ENCODE measurements at places on chromosomes 6 and 20. TPM values are rescaled to one million over a fixed set of nuclear protein-coding genes. Genes with fewer than 3 reads are reported as not detected.

PTK6 gene
- total RNA-seq = 0.10 TPM

DLK2 gene
- total RNA-seq = not detected

KIAA0408 gene
- total RNA-seq = 2.7 TPM

LST1 gene
- 23.8 TPM for total RNA-seq

TAGAP gene
- total RNA-seq = 5.7 TPM

SIRPD gene
- 0.42 TPM for total RNA-seq

TREML2 gene
- 1.0 TPM for total RNA-seq

SLA2 gene
- total RNA-seq = 0.64 TPM

RNF182 gene
- 1.7 TPM for total RNA-seq

CLPSL1 gene
- not detected for total RNA-seq

JPH2 gene
- total RNA-seq = 5.6 TPM

- no peak for DNase-seq
Observed at GRCh38 chr6:147765541-147765940, 257.1 kb downstream of the SAMD5 start.

GRCh38 chr6:21144928-21145327, 448.6 kb upstream of the SOX4 start:
- no peak for DNase-seq

- no peak for DNase-seq
Observed at GRCh38 chr6:137834508-137834907, 32.6 kb upstream of the TNFAIP3 start.

GRCh38 chr6:163285691-163286090, 128.8 kb upstream of the QKI start:
- no peak for DNase-seq

DNA sequence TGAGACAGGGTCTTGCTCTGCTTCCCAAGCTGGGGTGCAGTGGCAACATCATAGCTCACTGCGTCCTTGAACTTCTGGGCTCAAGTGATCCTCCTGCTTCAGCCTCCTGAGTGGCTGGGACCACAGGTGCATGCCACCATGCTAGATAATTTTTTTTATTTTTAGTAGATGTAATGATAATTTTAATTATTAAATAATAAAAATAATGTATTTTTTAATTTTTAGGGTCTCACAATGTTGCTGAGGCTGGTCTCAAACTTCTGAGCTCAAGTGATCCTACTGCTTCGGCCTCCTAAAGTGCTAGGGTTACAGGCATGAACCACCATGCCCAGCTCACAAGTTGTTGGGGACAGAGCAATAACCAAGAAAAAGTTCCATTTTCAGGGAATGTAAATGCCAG, 138.0 kb upstream of the RALGAPA2 start:
- no peak for DNase-seq

DNA sequence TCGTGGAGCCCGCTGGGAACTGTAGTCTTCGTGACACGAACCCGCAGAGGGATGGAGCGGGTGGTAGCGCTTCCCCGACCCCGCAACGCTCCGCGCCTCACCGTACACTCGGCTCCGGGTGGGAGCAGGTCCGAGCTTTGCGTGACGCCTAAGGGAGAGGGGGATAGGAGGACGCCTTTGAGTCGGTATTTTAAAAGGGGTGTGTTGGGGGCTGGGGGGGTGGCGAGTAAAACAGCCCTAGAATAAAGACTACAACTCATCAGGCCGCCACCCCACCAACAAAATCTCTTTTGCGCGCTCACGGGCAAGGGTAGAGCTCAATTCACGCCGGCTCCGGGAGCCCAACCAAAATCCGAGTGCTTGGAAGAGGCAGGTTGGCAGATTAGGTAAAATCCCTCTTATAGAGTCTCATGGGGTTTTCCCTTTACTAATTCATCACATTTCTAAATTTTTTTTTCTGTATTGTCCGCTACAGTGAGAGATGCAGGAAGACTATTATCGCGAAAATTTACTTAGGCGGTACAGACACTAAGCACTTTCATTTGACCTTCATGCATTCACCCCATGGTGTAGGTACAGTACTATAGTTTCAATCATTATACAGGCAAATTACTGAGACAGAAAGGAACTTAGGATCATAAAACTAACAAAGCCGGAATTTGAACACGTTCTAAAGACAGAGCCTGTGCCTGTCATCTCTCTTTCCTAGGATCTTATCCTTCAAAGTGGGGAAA, 706 bp upstream of the SNX14 start:
- DNase-seq = no peak

DNA sequence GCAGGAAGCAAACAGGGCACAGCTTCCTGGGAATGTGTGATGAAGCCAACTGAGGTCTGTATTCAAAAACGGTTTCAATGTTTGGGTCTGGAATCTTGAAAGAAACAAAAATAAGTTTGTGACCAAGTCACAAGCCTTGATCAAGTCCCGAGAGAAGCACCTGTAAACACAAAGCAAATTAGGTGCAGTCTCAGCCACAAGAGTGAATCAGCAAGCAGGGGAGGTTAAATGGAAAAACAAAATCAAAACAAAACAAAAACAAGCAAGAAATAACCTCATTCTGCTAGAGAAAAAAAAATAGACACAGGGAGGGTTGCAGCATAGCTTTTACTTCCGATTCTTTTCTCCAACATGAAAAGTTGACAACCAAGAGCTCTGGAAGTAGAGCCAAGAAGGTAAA, 201.7 kb downstream of the CLIC5 start:
- DNase-seq = no peak

DNA sequence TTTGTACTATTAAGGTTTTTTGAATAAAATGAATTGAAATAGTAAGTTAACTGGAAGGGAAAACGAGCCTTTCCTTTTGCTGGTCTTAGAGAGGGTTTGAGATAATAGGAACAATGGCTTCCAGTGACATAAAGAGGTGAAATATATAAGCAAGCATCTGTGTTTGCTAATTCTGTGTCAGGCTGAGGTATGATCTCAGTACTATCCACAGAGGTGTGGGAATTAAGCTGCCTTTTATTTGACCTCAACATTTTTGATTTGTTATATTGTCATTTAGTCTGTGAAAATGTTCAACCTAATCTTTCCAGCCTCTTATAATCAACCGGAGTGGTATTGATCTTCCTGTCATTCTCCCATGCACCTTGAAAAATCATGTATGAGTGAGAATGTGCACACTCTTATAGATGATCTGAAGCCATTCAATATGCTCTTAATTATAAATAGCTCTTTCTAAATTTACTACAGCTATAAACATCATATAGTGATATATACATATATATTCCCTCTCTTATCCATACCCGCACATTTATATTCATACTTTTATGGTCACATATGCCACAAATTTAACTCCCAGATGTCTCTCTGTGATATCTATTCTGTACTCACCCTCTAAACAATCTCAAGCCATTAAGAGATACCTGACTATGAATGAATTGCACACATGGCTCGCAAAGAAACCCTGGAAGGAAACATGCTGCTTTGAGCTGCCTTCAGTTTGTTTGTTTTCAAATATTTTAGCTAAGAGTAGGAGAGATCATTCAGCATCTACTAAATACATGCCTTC, 754.7 kb upstream of the NRSN1 start:
- no peak for DNase-seq

- no peak for DNase-seq
Observed at GRCh38 chr20:62738025-62738881, 29.6 kb downstream of the NTSR1 start.

DNA sequence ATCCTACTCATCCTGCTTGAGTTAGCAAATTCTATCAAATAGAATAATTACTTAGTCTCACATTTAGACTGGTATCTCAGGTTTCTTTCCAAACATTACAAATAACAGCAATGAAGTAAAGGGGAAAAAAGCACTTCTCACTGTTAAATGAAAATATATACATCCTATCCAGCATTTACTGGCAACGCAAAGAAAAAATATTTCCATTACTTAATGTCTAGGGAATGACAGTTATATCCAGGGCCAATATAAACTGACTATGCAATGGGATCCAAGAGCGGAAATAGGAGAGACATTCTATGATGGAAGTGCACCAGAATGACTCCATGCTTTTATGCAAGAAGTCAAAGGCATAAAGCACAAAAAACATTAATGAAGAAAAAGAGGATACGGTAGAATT, 60.3 kb downstream of the ME1 start:
- DNase-seq = no peak

- no peak for DNase-seq
Observed at GRCh38 chr6:63677282-63677681, 41.7 kb downstream of the PHF3 start.

DNA sequence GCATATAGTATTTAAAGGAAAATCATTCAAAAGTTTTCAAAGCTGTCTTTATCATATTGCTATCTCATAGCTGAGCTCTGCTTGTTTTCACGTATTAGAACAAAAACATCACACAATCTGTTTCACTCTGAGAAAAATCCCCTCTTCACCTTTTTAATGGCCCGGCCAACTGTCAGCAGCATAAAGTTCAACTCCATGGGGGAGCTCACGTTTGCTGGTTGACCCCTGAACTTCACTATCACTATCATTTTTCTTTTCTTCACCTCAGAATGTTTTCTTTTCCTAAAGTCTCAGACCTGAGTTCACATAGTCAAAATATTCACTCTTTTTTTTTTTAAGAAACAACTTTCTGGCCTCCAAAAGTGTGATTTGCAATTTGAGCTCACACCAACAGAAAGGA, 374.4 kb upstream of the MARCKS start:
- no peak for DNase-seq

- no peak for DNase-seq
Observed at GRCh38 chr6:142841915-142842314, 103.1 kb downstream of the HIVEP2 start.

- no peak for DNase-seq
Observed at GRCh38 chr6:168450917-168451316, 9.9 kb downstream of the SMOC2 start.

GRCh38 chr6:56243518-56244070, 3.8 kb downstream of the COL21A1 start:
- DNase-seq = no peak

DNA sequence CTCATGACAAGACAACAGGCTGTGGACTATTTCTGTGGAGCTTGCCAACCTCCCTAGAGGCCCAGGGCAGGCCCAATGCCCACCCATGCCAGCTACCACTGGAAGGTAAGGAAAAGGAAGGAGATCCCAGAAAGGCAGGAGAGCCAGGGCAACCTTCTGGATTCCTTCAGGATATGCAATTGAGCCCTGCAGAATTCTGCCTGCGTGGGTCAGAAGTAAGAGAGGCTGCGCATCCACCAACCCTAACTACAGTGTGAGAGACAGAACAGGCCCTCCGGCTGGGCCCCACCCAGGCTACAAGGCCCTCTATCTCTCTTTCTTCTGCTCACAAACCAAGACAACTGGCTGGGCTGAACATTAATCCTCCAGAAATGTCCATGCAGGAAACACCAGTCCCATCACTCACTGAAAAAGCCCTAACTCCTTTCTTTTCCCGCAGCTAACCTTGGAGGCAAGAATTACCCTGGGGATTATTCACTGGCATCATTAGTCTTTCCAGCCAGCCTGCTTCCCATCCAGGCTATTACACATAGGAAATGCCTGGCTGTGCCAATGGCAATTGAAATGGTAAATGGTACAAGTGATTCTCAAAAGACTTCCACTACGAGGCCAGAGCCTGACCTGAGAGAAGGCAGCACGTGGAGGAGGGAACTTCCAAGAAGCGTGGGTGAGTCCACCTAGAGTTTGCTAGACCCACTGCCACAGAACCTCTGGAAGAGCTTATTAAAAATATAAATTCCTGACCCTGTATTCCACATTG, 15.2 kb downstream of the MAP1LC3A start:
- peak; percentile 35 for DNase-seq

- DNase-seq = no peak
Observed at GRCh38 chr6:108157981-108158525, 7.8 kb upstream of the NR2E1 start.

DNA sequence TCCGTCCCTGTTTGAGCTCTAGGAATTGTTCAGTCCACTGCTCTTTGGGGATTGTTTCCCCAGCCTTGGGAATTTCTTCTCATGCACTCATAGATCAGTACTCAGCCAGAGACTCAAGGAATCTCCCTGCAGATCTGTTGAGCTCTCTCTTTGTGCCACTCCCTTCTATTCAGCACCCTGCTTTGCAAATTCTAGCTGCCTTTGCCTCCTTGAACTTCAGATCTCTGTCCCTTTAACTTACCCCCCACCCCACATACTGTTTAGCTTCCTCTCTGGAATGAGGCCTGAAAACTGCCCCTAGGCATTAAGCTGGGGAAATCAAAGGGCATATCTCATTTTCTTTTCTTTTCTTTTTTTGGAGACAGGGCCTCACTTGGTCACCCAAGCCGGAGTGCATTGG, 30.5 kb downstream of the QRSL1 start:
- no peak for DNase-seq

GRCh38 chr20:61041481-61041880, 210.6 kb upstream of the CDH4 start:
- no peak for DNase-seq

DNA sequence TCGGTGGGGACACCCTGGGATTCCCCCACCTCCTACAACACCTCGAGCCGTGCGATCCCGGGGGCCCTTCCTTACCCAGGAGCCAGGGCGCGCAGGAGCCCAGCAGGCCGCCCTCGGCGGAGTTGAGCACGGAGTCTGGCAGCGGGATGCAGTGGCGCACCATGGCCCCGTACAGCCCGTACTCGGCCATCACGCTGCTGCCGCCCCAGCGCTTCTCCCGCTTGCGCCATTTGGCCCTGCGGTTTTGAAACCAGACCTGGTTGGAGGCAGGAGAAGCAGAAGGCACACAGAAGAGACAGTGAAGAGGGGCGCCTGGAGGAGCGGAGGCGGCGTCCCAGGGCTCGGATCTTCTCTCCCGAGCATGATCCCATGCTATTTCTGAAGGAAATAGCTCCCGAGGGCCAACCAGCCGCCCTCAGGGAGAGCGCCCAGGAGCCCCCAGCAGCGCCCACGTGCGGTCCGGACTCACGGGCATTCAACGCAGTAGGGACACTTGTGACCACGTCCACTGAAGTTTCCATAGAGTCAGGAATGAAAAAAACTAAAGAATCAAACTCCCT, 4.3 kb downstream of the VSX1 start:
- DNase-seq = no peak

Measured in mesenteric fat pad (tissue), 1 donor.